ENCODE measurements at places on chromosomes 7 and 10. TPM values are rescaled to one million over a fixed set of nuclear protein-coding genes. Genes with fewer than 3 reads are reported as not detected.

DNA sequence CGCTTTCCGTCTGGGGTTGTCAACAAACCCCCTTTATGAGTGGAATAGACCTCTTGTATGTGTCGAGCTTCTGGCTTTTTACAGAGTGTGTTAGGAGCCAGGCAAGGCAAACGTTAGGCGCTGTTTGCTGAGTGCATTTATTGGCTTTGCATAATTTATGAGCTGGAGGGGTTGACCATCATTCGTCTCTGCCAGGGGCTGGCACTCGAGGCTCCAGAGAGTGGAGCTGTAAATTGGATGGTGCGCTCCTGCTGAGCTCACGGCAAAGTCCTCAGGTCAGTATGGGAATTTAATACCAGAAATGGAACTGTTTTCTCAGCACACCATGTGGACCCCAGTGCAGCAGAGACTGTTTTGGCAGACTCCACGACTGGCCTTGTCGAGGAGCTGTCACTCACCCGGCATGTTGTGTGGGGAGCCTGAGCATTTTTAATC, 699.4 kb upstream of the GALNT17 start:
- no peak for DNase-seq

DNA sequence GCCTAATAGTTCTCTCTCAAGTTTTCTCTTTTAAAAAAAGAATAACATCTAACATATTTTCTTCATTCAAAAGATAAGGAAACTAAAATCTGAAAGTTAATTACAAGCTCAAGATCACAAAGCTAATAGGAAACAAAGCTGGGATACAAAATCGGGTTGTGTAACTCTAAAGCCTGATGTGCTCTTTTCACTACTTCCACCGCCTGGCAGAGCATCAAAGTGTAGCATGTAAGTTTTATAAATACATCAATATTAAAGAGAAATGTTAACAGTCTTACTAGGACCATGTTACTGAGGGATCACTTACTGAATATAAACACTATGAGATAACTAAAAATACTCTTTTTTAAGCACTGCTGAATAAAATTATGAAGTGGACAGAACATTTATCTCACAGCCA, 97.2 kb downstream of the KMT2C start:
- DNase-seq = no peak

DNA sequence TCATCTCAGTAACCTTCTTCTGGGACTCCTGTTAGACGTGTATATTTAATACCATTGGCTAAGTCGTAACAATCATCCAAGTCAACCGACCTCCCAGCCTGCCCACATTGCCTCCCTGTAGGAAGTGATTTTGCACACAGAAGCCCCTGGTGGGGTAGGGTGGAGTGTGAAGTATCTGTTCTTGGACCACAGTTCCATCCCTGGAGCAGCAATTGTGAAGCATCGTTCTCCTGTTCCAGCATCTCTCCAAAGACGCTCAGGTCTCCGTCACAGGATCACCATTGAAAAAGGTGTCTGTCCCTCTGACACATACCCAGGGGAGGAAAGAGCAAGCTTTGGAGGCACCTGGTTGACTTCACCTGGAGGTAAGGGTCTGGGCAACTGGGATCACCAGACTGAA, 72.9 kb downstream of the CCDC3 start:
- DNase-seq = no peak

GRCh38 chr7:54879776-54880175, 120.8 kb upstream of the SEC61G start:
- DNase-seq = no peak

- no peak for DNase-seq
These were observed 111.3 kb downstream of the POU6F2 start for GRCh38 chr7:39088730-39089593.

GRCh38 chr7:79909176-79909575, 225.5 kb upstream of the GNAI1 start:
- DNase-seq = no peak

GRCh38 chr7:106047184-106047583, 64.9 kb downstream of the SYPL1 start:
- DNase-seq = no peak

DNA sequence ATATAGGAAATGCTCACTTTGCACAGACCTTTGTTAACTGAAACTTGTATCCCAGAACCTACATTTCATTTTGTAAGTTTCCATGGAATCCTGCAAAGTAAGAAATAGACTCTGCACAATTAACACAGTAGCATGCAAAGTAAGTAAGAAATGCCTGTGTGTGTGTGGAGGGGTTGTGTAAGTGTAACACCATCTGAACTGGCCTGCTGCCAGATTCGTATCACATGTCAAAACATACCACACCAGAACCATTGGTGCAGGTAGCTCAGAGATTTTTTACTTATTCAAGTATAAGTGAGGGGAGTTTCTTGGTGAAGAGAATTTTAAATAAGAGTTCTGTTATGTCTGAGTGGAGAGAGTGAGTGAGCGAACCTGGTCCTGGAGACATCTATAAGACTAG, 17.9 kb upstream of the DDX21 start:
- DNase-seq = no peak

Gene TWIST1
- total RNA-seq = 20.8 TPM

Gene SYNPO2L
- total RNA-seq = not detected

Gene MCM10
- total RNA-seq = 14.1 TPM

- no peak for DNase-seq
These were observed 32.7 kb downstream of the DNMBP start for GRCh38 chr10:99976886-99977665.

DNA sequence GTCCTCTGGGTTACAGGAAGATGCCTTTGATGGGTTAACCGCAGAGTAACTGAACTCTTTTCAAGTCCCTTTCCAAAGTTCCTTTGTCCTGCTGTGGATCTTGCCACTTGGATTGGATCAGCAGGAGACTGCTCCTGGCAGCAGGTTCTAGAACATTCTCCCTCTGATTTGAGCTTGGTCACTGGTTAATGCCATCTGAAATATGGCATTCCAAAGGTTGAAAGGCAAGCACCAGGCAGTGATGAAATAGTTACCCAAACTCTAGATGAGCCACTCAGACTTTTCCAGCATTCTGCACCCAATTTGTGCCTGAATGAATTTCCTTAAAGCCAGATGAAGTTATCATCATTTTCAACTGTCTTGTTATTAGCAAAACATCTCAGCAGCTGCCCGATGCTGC, 343.9 kb downstream of the RNLS start:
- no peak for DNase-seq

GRCh38 chr10:70564901-70565351, 37.6 kb downstream of the PRF1 start:
- no peak for DNase-seq

Gene AMPH
- total RNA-seq = 11.4 TPM

DNA sequence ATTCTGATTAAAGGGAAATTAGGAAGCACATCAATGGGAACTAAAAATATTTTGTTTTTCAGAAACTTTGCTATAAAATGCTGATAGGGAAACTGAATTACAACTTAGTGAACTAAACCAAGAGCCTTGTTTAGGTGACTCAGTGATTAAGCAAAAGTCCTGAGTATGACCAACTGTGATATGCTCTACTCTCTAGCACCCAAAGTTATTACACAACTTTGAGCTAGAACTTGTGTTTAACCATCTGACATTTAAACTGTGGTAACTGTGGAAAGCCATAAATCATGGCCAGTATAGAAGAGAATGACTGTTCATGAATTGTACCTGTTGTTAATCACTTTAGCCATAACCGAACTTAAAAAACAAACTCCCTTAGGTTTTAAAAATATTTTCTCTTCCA, 127.4 kb downstream of the ZNF365 start:
- no peak for DNase-seq

- peak; percentile 82 for DNase-seq
These were observed 159.8 kb downstream of the PIP4K2A start for GRCh38 chr10:22554461-22555182.

DNA sequence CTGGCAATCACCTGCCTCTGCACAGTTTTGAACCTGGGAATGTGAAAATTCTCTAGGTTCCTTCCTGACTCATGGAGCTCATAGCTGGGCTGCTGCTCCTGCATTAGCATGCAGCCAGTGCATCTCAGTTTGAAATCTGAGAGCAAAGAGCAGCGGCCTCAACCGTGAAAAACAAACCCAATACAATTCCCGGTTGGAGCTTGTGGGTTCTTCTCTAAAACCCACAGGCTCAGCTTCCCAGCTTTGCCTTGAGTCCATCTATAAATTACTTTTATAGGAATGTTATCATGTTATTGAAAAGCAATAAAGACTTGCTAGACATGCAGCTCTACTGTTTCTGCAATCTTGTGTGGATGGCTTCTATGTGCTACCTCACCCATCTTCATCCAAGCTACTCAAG, 191.7 kb downstream of the CXCL12 start:
- DNase-seq = no peak

DNA sequence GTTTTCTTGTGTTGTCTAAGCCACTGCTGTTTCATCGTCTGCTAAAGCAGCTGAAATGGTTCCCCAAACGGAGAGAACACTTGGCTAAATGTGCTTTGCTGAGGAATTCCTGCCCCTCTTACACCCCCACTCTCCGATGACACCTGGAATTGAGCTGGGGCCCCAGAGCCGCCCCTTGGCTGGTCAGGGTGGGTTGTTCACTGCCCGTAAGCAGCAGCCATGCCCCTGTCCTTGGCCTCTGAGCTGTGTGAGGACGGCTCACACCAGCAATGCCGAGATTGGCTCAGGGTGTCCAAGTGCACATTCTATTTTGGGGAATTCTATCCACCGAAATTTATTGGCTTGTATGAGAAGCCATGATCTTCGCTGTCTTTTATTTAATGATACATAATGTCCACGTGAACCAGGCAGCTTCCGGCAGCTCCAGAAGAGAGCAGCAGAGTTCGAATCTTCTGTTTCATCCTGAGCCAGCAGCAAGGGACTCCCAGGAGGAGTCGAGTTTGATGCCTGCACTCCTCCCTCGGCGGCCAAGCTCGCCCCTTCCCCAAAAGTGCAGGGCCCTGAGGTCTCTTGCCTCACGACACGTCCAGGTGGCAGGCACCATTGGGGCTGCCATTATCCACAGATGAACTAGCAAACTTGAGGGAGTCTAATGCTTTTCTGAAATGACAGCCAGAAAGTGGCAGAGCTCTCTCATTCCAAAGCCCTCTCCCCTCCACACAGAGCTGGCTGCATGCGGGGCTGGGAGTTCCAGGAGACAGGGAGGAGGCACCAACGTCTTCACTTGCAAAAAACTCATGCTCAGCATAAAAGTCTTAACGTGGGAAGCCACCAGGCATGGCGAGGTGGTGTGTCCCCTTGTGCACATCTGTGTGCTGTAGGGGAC, 114.0 kb downstream of the WDR37 start:
- DNase-seq = no peak

Gene OR13A1
- total RNA-seq = 1.2 TPM

Gene AKR1C8
- total RNA-seq = not detected

DNA sequence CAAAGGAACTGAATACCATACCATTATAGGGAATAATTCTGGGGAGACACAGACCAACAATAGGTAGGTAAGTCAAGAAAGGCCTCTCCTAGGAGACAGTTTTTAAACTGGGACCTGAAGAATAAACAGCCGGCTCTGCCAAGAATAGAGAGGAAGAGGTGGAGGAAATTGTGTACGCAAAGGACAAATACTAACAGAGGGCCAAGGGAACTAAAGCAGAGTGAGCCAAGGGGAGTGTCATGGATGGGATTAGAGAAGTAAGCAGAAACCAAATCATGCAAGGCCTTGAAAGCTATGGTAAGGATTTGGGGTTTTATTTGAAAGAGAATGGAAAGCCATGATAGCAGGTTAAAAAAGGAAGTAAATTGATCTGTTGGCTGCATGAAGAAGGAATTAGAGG, 18.1 kb upstream of the ITGB8 start:
- DNase-seq = no peak

Gene NPC1L1
- total RNA-seq = not detected

DNA sequence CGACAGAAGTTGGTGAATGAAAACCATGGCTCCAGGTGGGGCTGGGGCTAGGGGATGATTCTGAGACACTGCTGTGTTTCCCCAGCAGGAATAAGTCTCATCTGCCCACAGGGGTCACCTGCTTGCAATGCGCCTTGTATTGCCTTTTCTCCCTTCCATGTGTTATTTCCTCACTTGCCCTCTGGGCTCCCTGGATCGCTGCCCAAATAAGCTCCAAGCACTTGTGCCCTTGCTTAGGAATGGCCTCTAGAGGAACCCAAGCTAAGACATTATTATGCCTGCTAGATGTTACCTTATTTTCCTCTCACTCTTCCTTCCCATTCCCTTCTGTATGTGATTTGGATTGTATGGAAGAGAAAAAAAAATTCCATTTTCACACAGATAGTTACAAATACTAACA, 24.8 kb upstream of the PLPP4 start:
- DNase-seq = no peak

DNA sequence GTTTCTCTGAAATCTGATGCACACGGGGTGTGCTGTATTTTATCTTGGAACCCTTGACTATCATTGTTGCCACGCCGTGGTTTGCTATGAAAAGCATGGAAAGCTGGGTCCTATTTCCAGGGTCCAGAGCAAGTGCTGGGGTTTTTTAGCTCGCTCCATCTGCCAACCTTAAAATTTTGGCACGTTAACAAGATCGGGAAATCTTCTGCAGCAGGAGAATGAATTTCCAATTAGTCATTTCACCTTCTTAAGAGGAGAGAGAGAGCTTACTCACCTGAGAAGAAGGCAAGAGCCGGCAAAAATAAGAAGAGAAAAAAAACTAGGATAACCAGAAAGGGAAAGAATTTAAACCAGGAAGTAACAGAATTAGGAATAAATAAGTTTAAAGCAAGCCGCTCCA, 223.6 kb upstream of the CELF2 start:
- no peak for DNase-seq

DNA sequence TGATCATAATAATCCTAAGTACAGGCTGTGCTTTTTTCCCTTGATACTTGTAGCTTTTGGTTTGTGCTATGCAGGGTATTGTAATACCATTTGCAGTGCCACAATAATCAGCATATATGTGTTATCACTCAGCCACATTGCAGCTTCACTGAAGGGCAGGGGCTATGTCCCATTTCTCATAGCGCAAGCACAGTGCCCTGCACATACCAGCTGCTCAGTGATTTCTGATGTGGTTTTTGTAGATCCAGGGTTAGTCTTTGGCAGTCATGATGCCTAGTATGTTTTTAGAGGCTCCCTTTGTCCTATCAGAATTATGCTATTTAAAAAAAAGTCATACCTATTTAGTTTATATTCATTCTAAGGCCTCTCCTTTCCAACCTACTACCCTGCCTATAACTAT, 25.8 kb downstream of the MET start:
- no peak for DNase-seq

- DNase-seq = no peak
These were observed 311.3 kb upstream of the ZMIZ1 start for GRCh38 chr10:78757344-78757925.

GRCh38 chr7:116497708-116498107, 1.8 kb upstream of the CAV2 start:
- no peak for DNase-seq

DNA sequence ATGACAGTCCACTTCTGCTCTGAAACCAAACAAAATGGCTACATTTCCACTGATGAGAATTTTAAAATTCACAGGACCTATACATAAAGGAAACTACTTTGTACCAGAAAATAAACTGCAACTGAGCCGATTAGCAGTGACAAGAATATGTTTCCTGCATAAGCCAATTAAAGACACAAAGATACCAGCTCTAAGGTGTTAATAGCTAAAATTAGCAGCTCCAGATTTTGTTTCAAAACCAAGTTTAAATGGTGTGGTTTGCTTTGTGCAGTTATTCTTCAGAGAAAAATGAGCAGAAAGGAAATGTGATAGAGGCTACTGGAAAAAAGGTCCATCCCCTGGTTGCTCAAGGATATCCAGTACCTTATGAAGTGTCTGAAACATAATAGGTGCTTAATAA, 123.2 kb downstream of the ANK3 start:
- DNase-seq = no peak

Gene NPTX2
- total RNA-seq = 5.1 TPM

Gene TUBAL3
- not detected for total RNA-seq

- no peak for DNase-seq
These were observed 790.7 kb downstream of the TNS3 start for GRCh38 chr7:46791188-46791587.

- DNase-seq = no peak
These were observed 1.5 kb downstream of the PKD1L1 start for GRCh38 chr7:47946581-47947354.

Gene SAP25
- total RNA-seq = not detected
